ENCODE measurements at places on chromosomes 6 and 20.
A peak's percentile ranks its signal among the peaks of the same experiment; 100 is the strongest.

GRCh38 chr20:51431321-51431720, 111.2 kb downstream of the NFATC2 start:
- DNase-seq = no peak

- DNase-seq = no peak
Measured at GRCh38 chr20:33053291-33054106, at the start of gene BPIFB3. Gene BPIFB3 (plus strand): TSS chr20:33053903. CDS start chr20:33055436, 1,533 bp downstream.

DNA sequence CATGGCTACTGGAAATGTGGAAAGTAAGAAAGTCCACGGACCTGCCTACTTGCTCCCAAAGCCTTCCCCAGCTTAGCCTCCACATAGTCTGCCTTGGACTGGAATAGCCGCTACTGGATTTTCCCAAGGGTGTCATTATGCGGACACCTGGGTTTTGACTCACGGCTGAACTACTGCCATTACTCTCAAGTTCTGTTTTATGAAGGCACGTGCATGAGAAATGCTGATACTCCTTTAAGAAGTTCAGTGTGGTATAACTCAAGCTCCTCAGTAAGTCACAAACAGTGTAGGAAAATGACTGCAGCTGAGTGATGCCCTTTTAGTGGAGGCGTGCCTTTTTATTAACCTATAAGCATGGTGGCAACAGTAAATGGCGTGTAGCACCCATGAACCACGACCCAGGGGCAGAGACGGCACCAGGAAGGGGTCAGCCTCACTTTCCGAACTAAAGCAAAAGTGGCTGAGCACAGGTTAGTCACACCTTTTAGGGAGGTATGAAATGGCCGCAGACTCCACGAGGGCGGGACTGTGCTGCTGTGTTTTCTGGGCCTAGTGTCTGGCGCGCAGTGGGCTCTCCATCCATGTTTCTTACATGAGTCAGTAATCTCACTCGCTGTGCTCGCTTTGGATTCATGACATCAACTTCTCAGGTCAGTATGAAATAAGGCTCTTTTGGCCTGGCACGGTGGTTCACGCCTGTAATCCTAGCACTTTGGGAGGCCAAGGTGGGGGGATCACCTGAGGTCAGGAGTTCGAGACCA, 23.9 kb downstream of the PSMG4 start:
- no peak for DNase-seq

DNA sequence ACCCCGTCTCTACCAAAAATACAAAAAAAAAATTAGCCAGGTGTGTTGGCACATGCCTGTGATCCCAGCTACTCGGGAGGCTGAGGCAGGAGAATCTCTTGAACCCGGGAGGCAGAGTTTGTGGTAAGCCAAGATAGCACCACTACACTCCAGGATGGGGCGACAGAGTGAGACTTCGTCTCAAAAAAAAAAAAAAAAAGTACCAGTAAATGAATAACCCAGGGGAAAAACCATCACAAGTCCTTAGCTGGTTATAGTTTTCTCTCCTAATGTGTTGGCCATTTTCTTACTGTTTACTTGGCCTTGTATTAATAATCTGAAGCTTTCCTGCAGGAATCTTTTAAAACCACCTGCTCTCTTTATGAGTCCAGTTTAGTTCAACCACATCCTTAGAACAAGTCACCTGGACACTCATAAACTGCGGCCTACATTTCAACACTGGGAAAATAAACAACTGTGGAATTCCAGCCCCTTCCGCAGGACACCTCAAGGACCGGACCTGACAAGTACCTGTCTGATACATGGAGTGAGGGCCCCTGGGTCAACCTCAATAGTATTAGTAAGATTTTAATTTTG, 102.6 kb downstream of the ATP9A start:
- no peak for DNase-seq

GRCh38 chr6:146903451-146903850, 300.8 kb upstream of the STXBP5 start:
- DNase-seq = no peak

GRCh38 chr6:121497970-121498375, 62.5 kb downstream of the GJA1 start:
- no peak for DNase-seq

- peak; percentile 71 for DNase-seq
Measured at GRCh38 chr20:49484180-49485140, 2.0 kb upstream of the KCNB1 start.

DNA sequence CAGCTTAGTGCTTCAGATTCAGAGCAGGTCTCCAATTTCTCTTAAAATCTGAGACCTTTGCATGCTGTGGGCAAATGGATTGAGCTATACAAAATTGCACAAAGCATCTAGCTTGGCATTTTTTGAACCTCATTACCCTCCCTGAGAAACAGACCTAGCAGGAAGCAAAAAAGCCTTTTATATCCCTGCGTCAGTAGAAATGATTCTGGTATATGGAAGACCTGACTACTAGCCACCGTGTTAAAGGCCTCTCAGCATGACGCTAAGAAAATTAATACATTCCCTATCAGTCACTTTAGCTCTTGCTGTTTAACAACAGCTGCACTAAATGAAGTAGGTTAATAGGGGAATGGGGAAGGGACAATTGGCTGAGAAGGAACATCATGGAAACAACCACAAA, 110.7 kb upstream of the SMLR1 start:
- DNase-seq = no peak

- no peak for DNase-seq
Measured at GRCh38 chr20:46423882-46424482, 17.6 kb upstream of the ELMO2 start.

DNA sequence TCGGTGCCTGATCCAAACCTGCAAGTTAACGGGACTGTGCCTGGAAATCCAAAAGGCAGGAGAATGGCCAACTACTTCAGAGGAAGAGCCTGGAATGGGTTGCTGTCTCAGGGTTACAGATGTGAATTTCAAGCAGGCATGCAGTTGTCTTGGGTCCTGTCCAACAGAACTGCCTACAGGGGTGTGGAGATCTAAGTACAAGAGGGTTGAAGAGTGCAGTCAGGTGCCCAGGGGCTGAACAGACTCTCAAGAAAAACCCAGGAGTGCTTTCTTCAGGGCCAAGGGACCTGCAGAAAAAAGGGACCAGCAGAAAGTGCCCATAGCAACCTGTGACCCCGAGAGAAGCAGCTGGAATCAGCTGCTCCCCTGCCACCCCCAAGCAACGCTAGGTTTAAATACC, 71.0 kb downstream of the PREP start:
- DNase-seq = no peak

DNA sequence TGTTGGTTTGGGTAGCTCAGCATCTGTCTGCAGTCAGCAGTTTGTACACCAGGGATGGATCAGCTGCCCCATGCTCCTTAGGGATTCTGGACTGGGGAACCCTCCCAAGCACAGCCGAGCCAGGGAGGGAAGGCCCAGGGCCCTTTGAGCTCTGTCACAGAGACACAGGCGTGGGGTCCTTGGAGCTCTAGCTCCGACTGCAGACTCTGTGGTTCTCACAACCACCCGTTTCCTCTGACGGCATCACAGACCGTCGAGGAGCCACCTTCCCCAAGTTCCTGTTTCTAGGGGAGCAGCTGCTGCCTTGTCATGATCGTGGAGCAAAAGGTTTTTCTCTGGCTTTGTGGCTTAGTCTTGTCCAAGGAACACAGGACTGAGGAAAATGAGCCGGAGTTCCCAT, at the start of gene SLA2:
SLA2 (minus strand) TSS at position 199 of the 400 bp plus-strand sequence. CDS start 4,861 bp downstream, outside the sequence.
- DNase-seq = peak; percentile 60

DNA sequence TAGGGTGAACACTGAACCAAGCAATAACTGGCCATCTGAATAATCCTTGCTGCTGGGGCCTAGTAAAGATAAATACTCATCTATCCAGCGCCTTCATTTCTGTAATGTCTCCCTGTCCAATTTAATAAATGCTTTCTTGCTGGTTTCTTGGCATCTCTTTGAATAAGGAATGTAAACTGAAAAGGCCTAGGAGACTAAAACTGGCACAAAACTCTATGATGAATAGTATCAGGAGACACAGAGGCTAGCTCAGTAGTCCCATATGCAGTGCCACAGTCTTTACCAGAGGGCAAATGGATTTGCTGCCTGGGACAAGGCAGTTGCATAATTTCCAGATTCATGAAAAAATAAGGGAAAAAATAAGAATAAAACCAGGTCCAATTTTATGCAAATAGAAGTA, 324.4 kb downstream of the CENPW start:
- DNase-seq = no peak

- DNase-seq = no peak
Measured at GRCh38 chr6:66896415-66896814, 1189.4 kb upstream of the EYS start.

DNA sequence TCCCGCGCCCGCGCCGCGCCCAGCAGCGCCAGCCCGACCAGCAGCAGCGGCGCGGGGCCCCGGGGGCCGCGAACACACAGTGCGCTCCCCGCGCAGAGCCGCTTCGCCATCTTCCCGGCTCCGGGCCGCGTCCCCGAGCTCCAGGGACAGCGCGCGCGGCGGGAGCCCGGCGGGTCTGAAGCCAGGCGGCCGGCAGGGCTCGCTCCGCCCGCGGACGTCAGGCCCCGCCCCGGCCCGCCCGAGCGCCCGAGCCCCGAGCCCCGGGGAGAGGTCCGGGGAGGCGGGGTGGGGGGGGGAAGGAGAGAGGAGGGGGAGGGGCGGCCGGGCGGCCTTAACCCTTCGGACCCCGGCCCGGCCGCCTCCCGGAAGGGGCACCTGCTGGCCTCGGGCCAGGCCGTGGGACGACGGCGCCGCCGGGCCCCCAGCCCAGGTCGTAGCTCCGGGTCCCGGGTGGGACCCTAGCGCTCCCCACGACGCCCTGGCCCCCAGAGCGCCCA, at the start of gene LAMA5:
LAMA5 (minus strand) TSS at position 177 of the 497 bp plus-strand sequence; CDS start at position 110, 67 bp downstream.
- DNase-seq = no peak

- no peak for DNase-seq
Measured at GRCh38 chr6:84182001-84182400, 45.4 kb downstream of the CEP162 start.

DNA sequence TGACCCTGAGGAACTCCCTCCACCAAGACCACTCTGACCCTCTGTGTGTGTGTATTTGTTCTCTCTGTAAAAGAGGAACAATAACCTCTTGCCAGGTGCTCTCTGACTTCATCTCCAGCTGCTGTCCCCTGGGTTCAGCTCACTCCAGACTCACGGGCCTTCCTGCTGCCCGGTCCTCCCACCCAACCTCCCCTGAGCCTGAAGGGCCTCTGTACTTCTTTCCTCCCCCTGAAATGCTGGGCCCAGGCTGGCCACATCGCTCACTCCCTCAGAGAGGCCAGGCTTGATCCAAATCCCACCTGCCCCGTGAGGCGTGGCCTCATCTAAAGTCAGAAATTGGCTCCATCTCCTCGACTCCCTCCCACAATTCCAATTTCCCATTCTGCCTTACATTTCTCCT, 202.4 kb downstream of the PRKN start:
- no peak for DNase-seq

GRCh38 chr20:53834749-53835148, 235.6 kb downstream of the BCAS1 start:
- no peak for DNase-seq

GRCh38 chr6:45830441-45831139, 185.1 kb downstream of the CLIC5 start:
- DNase-seq = peak; percentile 80

- DNase-seq = no peak
Measured at GRCh38 chr6:155182103-155182502, 81.7 kb upstream of the CLDN20 start.

GRCh38 chr6:157879873-157880254, 56.8 kb downstream of the SNX9 start:
- DNase-seq = no peak

DNA sequence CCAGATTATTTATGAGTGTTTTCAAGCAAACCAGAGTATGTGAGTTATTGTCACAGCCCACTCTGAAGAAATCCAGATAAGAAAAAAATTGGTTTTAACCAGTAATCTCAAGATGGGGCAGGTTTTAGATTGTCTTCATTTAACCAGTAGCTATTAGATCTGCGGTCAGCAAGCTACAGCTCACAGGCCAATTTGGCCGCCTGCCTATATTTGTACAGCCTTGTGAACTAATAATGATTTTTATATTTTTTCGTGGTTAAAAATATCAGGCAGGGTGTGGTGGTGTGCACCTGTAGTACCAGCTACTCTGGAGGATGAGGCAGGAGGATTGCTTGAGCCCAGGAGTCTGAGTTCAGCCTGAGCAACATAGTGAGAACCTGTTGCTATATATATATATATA, 5.0 kb downstream of the FAM209B start:
- no peak for DNase-seq

GRCh38 chr6:91646649-91647048, 1059.8 kb upstream of the MAP3K7 start:
- no peak for DNase-seq

DNA sequence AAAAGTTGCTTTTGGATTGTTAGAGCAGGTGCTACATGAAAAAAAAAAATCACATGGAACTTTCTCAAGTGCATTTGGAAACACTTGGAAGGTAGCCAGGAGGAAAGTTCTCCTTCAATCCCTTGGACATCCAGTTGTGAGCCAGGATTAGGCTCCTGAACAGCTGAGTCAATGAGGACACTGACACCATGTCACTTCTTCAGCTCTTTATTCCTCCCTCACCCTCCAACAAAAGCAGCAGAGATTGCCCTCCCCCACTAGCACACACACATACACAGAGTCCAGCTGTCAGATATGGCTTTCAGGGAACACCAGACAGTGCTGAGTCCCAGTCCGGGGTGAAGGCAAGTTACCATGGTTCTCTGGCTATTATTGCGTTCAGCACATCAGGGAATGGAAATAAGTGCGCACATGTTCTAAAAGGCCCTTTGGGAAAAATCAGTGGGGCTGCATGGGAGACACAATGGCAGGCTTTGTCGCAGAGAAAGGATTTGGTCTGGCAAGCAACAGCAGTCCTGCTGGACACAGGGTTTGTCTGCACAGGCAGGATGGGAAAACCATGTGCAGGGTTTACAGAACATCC, 124.7 kb upstream of the MARCKS start:
- no peak for DNase-seq

- DNase-seq = peak; percentile 21
Measured at GRCh38 chr6:34792605-34793500, 970 bp downstream of the BLTP3A start.

DNA sequence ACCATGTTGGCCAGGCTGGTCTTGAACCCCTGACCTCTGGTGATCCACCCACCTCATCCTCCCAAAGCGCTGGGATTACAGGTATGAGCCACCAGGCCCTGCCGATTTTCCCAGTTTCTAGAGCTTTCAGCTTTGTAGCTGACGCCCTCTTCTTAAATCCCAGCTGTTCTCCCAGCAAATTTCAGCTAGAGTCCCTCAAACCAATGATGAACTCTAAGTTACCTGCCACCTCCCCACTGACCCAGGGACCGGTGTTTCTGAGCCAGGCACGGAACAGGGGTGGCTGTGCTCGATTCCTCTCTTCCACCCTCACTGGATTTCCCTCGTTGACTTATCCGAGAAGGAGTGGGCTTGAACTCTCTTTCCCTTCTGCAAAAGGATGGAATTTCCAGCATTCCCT, 39.1 kb downstream of the SUN5 start:
- DNase-seq = peak; percentile 0

DNA sequence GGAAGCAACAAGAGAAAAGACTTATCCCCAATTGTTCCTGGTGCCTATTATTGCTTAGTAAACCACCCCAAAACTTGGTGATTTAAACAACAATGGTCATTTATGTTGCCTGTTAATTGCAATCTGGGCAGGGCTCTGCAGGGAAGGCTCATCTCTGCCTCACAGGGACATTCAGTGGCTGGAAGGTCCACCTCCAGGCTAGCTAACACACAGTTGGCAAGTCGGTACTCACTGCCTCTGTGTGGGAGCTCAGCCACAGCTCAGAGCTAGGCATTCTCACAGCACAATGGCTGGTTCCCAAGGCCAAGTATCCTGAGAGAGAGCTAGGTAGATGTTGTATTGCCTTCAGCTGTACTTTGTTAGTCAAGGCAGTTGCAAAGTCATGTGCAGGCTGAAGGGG, 18.5 kb upstream of the GMDS start:
- DNase-seq = no peak
